ENCODE measurements at places on chromosomes 1 and 21. TPM values are rescaled to one million over a fixed set of nuclear protein-coding genes. Genes with fewer than 3 reads are reported as not detected.
A peak's percentile ranks its signal among the peaks of the same experiment; 100 is the strongest.

DNA sequence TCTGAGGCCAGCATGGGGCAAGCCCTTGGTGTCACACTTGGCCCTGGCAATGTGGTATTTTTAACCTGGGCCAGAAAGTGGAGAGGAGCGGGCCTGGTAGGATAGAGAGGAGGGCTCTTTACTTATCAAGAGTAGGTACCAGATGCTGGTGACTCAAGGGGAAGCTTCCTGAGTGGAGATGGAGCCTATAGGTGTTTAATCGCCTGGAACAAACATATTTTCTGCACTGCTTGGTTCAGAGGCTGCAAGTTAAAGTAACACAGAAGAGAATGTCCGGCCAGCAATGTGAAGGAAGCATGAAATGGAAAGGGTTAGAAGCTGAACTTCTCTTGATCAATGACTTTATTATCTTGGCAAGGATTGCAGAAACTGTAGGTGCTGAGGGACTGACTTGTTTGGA lies 74.3 kb downstream of the DDR2 start:
- no peak for DNase-seq

DNA sequence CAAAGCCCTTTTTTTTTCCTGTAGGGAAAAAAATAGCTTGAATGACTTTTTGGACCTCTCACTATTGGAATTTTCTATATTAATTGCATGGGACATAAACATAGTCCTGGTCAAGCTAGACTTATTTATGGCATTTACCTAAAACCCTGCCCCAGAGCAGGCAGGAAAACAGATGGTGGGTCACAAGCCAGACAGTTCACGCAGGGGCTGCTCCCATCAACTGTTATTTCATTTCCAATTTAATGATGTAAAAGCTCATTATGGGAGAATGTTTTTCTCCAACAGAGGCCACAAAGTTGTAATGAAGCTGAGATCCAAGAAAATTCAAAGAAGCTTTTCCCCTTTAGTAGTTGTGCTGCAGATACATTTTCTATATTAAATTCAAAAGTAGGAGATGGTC lies 99.2 kb downstream of the SGIP1 start:
- DNase-seq = no peak

DNA sequence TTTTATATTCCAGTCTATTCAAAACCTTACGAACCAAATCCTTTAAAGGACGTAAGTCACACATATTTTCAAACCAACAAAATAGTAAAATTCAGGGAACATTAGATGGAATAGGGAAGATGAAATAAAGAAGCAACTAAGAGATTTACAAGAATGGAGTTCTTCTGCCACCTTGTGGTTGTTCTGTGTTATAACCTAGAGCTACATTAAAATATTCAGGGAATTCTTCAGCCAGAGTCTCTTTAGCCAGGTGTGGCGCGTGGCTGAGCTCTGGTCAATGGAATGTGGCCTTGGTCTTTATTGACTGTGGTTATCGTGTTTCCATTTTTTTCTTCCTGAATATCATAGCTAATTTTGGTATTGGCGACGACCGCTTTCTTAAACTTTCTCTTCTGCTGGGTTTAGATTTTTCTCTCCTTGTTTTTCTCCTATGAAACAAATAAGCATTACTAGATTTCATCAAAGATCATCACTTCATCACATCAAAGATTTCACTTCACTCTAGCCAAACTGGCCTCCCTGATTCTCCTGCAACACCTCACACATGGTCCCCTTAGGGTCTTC lies 221.3 kb downstream of the MRPL39 start:
- DNase-seq = peak; percentile 59

DNA sequence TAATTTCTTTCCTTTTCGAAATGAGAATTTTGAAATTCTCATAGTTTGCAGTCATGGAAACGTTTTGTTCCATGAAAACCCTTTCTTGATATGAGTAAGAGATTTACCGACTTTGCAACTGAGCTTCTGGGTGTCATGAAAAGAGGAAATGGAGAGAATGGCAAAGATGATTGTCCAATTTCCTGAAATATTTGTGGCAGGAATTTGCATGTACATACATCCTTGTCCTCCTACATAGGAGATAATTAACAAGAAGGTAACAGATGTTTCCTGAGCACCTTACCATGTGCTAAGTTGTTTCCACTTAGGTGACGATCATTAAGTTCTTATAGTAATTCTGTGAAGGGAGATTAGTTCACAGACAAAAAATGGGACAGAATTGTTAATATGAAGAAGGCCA lies 170.7 kb downstream of the NEGR1 start:
- DNase-seq = no peak

- DNase-seq = no peak
Observed at GRCh38 chr1:18300376-18300775, 180.4 kb upstream of the KLHDC7A start.

GRCh38 chr1:193457676-193458075 lies 271.3 kb upstream of the B3GALT2 start:
- peak; percentile 10 for DNase-seq

GRCh38 chr1:75522389-75522788 lies 88.5 kb downstream of the SLC44A5 start:
- DNase-seq = no peak

DNA sequence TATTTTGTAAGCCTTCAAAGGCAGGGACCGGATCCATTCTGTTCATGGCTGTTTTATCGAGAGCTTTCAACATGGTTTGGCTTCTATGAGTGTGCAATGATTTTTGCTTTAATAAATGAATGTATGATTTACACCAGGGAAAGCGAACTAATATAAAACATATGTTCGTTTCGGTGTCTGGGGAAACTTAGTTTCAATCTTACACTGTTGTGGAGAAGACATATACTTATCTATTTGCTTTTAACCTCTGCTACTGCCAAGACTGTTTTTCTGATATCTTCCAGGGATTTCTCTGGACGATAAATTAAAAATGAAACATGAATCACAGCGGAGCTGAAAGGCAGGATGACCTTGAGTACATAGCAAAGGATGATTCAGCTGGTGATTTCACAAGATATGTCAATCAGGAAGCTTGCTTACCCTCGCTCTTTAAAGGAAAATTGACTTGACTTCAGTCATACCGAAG lies 14.7 kb upstream of the CYYR1 start:
- DNase-seq = peak; percentile 74

- peak; percentile 79 for DNase-seq
Observed at GRCh38 chr21:43775795-43776430, at the start of gene CSTB. CSTB (minus strand) TSS chr21:43776308; CDS start chr21:43776269, 39 bp downstream.

GRCh38 chr1:59952065-59952464 lies 25.5 kb upstream of the CYP2J2 start:
- no peak for DNase-seq

DNA sequence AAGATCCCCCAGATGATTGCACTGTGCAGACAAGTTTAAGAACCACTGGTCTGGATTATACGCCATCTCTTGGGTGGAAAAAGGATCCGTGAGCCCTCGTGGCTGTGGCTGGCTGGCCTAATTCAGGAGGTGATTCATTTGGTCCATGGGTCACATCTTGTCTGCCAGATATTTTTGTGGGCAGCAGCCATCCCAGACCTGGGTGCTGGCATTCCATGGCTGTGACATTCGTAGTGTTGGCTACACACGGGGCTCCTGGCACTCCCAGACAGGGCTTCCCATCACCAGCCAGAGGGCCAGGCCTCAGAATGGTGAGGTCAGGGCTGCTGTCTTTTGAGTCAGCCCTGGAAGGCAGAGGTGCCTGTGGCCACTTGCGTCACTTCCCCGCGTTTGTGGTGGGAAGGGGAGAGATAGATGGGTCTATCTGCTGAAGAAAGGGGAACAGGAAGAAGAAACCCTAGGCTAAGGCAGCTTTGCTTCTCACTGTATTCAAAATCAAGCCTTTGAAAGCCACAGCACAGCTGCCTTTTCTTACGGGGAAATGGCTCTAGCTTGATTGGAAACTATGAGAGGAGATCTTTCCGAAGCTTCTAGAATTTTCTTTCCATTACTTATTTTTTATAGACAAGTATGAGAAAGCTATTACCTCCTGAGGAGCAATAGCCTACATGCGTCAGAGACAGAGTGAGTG lies 32.4 kb downstream of the EIF2D start:
- DNase-seq = peak; percentile 91

Gene C1orf87
- total RNA-seq = not detected

Gene RGS4
- 27.9 TPM for total RNA-seq

Gene PLA2G2C
- not detected for total RNA-seq

Gene YTHDF2
- total RNA-seq = 46.7 TPM

All from GM23248 (cell line).